GM10248 (cell line): ENCODE measurements at places on chromosomes 11 and 22.
A peak's percentile ranks its signal among the peaks of the same experiment; 100 is the strongest.

DNA sequence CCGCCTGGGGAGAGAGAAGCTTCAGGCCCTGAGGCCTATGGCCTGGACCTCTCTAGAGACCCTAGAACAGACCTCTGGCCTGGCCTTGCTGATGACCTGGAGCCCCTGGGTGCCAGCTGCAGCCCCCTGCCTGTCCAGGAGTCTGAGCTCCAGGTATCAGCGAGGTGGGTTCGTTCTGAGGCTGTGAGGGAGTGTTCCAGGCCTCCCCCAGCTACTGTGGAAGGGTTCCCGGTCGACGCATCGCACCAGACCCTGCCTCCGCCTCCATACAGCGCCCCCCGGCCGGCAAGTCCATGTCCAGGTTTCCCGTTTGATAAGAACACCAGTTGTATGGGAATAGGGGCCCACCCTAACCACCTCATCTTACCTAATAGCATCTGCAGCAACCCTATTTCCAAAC lies 111.1 kb downstream of the KCNQ1 start:
- no peak for DNase-seq

GRCh38 chr22:26210334-26210733 lies 41.1 kb downstream of the SEZ6L start:
- DNase-seq: no peak

DNA sequence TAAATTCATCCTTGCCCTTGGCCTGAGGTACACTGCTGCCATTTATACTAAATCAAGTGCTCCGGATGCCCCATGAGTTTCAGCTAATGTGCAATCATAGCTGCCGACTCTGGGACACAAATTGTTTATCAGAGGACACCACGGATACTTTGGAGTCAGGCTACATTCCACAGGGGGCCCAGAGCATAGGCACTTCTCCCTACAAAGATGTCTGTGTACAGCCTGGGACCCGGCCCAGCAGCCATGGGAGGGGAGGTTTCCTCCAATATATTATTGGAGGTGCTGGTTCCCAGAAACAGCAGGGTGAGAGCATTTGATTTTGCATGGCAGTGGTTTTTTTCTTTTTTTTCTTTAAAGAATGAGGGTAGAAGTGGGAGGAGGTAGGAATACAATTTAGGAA lies 31.3 kb downstream of the HTR3B start:
- no peak for DNase-seq

DNA sequence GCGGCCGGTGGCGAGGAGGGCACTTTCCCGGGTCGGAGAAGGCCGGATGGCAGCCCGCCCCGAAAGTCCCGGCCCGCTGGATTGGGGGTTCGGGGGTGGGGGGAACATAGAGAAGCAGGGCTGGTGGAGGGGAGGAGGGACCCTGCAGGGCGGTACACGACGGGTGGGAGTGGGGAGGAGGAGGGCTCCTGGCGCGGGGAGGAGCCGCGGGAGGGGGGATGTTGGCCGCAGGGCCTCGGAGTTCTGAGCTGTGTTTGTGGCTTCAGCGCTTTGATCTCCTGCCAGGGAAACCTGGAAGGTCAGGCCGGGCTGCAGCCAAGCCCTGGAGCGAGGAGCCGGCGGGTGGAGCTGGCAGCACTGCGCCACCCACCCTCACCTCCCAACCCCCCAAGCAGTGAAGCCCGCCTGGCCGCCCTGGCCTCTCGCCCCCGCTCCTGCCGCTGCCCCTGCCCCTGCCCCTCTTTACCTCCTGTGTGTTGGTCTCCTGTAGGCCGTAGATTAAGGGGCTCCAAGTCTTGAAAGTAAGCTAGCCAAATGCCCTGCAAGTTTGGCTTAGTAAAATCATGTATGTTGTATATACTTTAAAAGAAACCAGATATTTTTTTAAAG lies 30.9 kb downstream of the C22orf31 start:
- DNase-seq: no peak

GRCh38 chr11:71251151-71251721 lies 1.1 kb downstream of the SHANK2 start:
- no peak for DNase-seq

GRCh38 chr22:28029201-28029948 lies 110.3 kb upstream of the PITPNB start:
- no peak for DNase-seq

GRCh38 chr11:61967924-61968757 lies 707 bp upstream of the FTH1 start:
- DNase-seq: peak; percentile 64

DNA sequence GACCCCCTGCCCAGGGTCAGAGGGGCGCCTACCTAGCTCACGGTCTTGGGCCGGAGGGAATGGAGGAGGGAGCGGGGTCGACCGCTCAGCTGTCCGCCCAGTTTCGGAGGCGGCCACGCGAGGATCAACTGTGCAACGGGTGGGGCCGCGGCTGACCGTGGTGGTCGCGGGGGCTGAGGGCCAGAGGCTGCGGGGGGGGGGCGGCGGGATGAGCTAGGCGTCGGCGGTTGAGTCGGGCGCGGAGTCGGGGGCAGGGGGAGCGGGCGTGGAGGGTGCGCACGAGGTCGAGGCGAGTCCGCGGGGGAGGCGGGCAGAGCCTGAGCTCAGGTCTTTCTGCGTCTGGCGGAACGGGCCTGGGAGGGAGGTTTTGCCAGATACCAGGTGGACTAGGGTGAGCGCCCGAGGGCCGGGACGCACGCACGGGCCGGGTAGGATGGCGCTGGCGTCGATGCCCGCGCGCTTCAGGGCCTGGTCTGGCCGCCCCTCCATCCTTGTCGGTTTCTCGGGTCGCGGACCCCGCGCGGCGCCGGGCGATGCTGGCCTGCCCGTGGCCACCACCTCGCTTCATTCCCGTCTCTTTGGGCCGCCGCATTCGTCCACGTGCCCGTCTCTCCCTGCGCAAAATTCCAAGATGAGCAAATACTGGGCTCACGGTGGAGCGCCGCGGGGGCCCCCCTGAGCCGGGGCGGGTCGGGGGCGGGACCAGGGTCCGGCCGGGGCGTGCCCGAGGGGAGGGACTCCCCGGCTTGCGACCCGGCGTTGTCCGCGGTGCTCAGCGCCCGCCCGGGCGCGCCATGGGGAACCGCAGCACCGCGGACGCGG lies at the start of gene DRD4:
DRD4 (plus strand) TSS at position 759 of the 822 bp plus-strand sequence; CDS start at position 795, 36 bp downstream.
- DNase-seq: no peak
